Caco-2 (cell line): ENCODE measurements at places on chromosomes 6 and 20.

- H3K4me1 ChIP-seq: no peaks in the 10 kb centered on the region
- no peak overlapping the region for H3K4me3 ChIP-seq
- H3K27ac ChIP-seq: no peak overlapping the region
- no peaks in the 10 kb centered on the region for H3K27me3 ChIP-seq
These were observed 210.9 kb downstream of the UST start for GRCh38 chr6:148957752-148958151.

- H3K4me1 ChIP-seq: no peaks in the 10 kb centered on the region
- no peak overlapping the region for H3K4me3 ChIP-seq
- no peaks in the 10 kb centered on the region for H3K27me3 ChIP-seq
- DNase-seq: no peak
These were observed 77.1 kb downstream of the GPR63 start for GRCh38 chr6:96760153-96760687.

DNA sequence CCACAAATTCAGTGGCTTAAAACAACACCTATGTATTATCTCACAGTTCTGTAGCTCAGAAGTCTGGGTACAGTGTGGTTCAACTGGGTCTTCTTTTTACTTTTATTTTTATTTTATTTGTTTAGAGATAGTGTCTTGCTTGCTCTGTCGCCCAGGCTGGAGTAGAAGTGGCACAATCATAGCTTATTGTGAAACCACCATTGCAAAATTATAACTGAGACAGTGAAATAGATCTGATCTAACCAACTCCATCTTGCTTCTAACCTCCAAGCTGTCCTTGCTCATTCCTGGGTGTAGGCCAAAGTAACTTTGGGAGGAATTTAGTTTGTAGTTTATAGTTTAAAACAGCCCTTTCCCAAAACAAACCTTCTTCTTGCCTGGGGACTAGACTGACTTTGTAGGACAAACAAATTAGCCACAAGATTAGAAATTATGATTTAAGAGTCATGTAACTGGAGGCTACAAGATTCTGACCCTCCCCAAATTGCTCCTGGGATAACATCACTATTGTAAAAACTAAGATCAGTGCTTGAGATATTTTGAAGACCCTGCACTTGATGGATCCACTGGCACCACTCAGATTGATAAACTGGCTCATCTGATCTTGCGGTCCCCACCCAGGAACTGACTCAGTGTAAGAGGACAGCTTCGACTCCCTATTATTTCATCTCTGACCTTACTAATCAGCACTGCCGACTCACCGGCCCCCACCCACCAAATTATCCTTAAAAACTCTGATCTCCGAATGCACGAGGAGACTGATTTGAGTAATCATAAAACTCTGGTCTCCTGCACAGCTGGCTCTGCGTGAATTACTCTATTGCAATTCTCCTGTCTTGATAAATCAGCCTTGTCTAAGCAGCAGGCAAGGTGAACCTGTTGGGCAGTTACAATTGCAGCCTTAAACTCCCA lies 193.4 kb upstream of the CDYL start:
- no peak for DNase-seq
- H3K27ac ChIP-seq: no peak overlapping the region

- H3K4me1 ChIP-seq: peaks cover 38% of the 10 kb centered on the region
- H3K4me3 ChIP-seq: no peak overlapping the region
- DNase-seq: no peak
- no peak overlapping the region for H3K27ac ChIP-seq
These were observed 236.3 kb downstream of the BCAS1 start for GRCh38 chr20:53834062-53834442.

GRCh38 chr6:9795880-9796279 lies 619.0 kb downstream of the TFAP2A start:
- no peak overlapping the region for H3K27ac ChIP-seq
- no peaks in the 10 kb centered on the region for H3K36me3 ChIP-seq
- H3K4me1 ChIP-seq: no peaks in the 10 kb centered on the region; the same call in 1 of the 2 replicates
